CD8-positive, alpha-beta T cell (primary cell): ENCODE measurements at places on chromosomes 1 and 21.
A peak's percentile ranks its signal among the peaks of the same experiment; 100 is the strongest.

DNA sequence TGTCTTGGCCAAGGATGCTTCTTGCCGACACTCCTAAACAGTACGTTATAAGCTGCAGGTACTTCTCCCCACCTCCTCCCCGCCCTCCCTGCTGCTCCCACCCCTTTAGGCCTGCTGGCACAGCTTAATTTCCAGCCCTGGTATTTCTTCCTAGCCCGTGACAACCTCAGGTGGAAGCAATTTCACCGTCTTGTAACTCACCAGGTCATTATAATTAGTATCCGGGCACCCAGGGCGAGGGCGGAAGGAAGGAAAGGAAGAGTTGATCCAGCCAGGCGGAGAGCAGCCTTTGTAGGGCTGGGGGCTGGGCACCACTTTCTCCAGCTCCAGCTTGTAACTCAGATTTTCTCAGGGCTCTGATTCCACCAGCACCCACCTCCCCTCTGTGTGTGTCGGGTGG is 153.5 kb upstream of the CSF3R start:
- no peak for DNase-seq

DNA sequence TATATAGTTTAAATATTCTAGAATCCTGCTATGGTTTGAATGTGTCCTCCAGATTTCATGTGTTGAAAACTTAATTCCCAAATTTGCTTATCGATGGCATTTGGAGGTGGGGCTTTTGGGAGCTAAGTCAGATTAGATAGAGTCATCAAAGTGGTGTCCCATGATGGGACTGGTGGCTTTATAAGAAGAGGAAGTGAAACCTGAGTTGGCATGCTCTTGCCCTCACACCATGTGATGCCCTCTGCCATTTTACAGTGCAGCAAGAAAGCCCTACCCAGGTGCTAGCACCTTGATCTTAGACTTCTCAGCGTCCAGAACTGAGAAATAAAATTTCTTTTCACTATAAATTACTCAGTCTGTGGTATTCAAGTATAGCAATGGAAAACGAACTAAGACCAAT is 111.3 kb downstream of the TGFB2 start:
- DNase-seq: no peak

GRCh38 chr1:175599212-175599705 is 144.1 kb downstream of the TNR start:
- peak; percentile 16 for DNase-seq

GRCh38 chr1:5933676-5934057 is 58.6 kb downstream of the NPHP4 start:
- DNase-seq: no peak

GRCh38 chr1:27885114-27885528 is 12.8 kb downstream of the THEMIS2 start:
- DNase-seq: peak; percentile 26

DNA sequence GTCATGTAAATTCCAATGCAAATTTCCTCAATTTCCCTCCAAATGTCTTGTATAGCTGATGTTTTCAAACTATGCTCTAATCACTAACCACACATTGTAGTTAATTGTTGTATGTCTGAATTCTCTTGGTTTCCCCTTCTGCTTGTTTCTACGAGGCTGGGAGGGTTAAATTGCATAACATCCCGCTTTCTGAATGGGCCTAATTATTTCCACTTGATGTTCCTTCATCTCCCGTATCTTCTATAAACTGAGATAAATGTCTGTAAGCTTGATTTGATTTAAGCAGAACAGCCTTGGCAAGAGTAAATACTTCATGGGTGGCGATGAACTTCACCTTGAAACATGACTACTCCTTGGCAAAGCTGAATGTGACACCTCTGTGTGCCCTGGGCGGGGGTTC is 72.2 kb downstream of the SERINC2 start:
- no peak for DNase-seq

GRCh38 chr1:207181847-207182246 is 77.8 kb downstream of the C4BPA start:
- no peak for DNase-seq

DNA sequence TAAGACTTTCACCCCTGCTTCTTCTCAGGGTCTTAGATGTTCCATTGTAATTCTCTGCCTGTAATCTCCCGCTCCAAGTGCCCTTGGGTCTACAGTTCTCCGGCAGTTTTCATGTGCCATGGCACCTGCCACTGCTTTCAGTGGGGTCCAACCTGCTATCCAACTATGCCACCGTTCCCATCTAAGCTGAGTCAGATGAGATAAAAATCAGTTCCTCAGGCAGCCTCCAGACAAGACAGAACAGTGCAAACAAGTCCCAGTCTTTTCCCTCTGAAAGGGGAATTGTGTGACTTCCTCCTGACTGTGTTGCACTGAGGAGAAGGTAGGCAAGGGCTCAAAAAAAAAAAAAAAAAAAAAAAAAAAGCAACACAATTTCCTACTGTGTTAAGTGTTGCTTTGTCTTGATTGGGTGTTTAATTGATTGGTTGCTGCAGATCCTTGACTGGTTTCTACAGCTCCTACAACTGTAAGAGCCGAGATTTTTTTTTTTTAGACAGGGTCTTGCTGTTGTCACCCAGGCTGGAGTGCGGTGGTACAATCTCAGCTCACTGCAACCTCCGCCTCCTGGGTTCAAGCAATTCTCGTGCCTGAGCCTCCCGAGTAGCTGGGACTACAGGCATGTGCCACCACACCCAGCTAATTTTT is 50.7 kb downstream of the EBNA1BP2 start:
- no peak for DNase-seq

- DNase-seq: no peak
These were observed 150.7 kb upstream of the COL6A1 start for GRCh38 chr21:45830720-45831366.

DNA sequence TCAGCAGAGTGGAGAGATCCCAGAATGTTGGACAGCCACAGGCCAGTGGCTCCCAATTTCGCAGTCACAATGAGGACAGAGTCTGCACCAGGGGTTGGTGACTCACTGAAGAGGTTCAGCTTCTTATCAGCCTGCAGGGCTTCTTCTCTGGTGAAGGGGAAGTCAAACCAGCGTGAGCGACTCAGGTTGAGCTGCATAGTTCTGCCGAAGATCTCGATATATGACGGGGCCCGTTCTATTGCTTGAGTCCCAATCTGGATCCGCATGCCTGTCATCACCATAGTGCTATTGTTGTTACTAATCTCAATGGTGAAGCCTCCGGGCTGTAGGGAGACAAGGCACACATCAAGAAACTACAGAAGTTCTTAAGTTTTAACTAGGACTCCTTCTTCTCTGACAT is 58.5 kb downstream of the UBR4 start:
- DNase-seq: no peak

DNA sequence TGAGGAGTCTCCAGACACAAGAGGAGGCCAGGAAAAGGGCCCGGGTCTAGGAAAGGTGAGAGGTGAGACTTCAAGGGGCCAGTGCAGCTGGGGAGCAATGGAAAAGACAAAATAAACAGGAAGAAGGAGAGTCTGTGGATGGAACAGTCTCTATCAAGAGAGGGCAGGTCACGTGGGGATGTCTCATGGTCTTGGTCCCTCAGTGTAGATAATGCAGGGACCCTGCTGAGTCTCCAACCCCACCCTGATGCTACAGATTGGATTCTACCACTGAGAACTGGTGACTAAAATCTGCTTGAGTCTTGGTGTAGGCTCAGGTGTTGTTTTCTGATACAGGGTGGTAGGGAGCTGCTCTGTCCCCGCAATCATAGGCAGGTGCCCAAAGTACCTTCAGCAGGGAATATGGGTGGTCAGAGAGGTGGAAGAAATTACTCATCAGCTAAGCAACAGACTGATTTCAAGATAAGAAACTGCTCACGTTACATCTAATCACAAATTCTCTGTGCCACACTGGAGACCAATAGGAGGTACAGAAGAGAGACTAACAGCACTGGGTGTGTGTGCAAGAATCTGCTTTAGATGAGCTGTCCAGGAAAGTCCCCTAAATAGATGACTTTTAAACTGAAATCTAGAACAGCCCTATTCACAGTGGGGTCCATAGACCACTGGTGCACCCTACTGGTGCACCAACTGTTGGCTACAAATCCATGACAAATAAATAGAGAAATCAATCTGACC is 101.5 kb upstream of the TLR5 start:
- DNase-seq: peak; percentile 32

DNA sequence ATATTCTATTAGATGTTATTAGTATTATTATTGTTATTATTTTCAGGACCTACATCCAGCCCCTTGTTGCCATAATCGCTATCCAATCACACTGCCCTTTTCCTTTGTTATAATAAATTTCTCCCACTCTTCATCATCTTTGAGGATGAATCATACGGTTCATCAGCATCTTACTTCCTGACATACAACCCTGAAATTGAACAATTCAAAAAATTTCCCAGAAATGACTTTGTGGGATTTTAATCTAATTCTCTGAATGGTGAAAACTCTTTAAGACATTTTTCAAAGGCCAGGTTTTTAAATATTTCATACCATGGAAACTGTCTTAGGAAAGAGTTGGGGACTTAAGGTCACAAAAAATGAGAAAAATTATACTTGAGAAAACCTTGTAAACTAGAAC is 353.5 kb downstream of the ST6GALNAC3 start:
- no peak for DNase-seq

GRCh38 chr21:36847189-36847588 is 119.3 kb downstream of the HLCS start:
- no peak for DNase-seq

GRCh38 chr1:94539496-94539895 is 2.1 kb downstream of the F3 start:
- no peak for DNase-seq

- no peak for DNase-seq
These were observed 77.8 kb upstream of the C1orf105 start for GRCh38 chr1:172342584-172343239.

- DNase-seq: no peak
These were observed 245.4 kb downstream of the SMYD3 start for GRCh38 chr1:246261639-246262038.
